ENCODE measurements at places on chromosomes 5 and 9.

DNA sequence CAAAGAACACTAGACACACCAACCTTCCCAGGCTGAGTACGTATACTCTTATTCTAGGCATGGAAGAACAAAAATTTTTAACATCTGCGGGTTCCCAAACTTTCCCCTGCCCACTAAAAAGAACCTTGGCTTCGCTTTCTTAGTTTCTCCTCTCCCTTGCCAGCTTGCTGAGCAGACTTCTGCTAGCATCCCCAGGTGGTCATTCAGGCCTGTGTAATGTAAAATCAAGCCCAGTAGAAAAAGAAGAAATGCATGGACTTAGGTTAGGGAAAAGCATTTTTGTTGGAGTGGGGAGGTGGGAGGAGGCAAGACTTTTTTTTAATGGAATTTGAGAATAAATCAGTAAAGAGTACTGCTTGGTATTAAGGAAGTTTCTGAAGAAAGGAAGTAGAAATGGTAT, 331.0 kb upstream of the TLE4 start:
- no peak for DNase-seq

GRCh38 chr9:103474156-103474555, 479.0 kb downstream of the CYLC2 start:
- no peak for DNase-seq

- no peak for DNase-seq
These were observed 228.7 kb downstream of the DCP2 start for GRCh38 chr5:113205323-113205722.

DNA sequence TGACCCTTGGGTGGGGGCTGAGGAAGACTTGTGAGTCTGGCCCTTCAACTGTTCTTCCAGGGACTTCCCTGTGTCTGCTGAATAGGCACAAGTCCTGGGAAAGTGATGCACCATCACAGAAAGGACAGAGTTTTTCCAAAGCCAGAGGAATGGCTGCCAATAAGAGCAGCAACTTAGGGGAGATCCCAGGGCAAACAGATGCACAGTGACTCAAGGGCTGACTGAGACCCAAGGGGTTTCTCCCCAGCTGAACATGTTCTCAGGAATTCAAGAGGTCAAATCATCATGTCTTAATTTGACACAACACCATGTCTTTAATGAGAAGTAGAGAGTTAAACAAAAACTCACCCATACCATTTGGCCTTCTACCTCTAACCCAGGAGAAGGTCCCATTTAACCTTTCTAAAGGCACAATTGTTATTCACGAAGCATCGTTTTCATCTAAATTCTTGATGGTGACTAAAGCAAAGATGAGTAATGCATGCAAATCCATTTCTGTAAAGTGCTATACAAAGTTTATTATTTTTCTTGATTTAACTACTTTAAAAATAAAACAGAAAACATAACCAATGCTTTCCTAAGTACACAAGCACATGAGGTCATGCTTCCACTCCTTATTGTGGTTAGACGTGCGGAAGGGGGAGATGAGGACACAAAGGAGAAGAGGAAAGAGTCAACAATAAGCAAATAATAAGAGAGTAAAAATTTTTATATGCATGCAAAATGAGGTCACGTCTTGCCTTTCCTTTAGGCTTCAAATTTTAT, 324.1 kb downstream of the PLK2 start:
- no peak for DNase-seq

DNA sequence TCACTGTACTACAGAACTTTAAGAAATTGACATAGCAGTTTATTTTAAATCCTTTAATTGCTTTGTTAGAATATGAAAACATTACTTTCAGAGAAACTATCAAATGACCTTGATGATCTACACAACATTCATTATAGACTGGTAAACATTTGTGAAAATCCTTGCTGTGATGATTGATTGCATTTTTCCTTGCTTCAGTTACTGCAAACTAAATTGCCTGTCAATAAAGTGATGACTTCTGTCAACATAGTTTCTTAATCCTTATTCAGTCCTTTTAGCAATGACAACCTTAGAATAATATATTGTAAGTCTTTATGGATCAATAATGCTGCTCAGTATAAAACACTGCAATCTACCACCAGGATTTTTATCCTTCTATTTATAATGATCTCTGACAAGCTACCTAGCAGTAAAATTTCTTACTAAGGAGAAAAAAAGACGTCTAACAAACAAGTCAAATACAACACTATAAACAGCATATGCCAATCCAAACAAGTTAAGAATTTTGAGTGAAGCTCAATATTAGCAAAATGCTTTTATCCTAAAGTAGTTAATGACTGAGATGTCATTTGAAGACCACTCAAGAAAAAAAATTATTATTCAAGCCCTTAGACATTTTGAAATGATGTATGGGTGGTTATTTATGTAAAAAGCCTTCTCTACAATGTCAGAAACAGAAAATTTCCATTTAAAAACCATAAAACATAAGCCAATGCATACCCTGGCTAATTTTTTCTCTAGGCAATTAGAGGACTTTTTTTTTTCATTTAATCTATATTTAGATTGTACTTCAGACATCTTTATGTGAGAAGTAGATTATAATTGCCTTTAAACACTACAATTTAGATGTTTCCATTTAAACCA, 105.5 kb downstream of the FBXL17 start:
- no peak for DNase-seq

DNA sequence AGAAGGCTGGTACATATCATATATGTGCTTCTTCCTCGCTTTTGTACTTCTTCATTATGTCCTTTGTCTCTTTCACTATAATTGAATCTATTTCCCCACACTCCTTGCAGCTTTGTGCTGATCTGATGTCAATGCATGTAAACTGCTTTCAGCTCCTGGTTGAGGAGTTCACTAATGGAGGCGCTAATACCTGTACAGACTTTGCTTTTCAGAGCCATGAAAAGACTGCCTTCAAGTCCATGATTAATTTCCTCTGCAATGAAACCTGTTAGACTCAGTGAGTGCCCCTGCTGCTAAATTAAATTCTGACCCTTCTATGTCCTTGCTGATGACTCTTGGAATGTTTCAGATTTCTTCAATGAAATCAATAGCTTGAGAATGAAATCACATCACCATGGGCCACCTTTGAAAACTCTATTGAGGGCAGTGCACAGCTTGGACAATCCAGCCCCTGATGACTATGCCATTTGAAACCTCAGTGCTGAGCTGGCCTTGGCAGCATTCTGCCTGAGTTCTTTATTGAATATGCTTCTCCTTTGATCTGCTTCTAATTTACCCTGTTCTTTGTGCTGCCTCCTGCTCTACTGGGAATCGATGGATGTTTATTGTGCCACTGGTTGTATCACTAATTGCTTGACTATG, 358.2 kb upstream of the DMAC1 start:
- no peak for DNase-seq

DNA sequence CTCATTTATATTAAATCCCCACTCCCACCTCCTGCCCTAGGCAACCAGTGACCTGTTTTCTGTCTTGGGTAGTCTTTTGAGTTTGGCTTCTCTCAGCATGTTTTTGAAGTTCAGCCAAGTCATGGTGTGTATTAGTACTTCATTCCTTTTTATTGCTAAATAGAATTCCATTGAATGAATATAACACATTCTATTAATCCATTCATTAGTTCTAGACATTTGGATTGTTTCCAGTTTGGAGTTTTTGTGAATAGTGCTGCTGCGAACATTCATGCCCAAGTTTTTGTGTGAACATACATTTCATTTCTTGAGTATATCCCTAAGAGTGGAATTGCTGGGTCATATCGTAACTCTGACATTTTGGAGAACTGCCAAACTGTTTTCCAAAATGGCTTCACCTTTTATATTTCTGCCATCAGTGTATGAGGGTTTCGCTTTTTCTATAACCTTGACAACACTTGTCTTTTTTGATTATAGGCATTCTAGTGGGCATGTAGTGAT, 2.7 kb downstream of the ZNF346 start:
- no peak for DNase-seq

DNA sequence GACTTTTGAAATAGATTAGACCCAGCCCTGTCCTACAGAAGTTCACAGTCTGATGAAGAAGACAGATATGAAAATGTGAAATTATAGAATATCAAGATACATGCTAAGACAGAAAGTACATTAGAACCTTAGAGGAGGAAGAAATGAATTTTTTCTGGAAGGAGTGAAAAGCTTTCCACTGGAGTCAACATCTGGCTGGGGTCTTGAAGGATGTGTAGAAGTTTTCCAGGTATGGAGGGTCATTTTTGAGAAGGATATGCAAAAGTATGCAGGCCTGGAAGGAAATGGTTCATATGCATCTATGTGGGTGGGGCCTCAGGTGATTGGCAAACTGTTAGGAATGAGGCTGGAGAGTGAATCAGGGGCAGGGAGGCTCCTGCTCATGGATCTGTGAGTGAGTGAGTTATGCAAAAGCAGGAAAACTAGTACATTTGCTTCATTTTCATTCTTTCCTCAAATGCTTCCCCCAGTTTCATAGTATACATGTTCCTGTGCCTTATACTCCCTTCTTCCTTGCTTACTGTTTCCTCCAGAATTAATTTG, 142.3 kb downstream of the GRIA1 start:
- DNase-seq, result no peak

- no peak for DNase-seq
These were observed 47.5 kb downstream of the CDK5RAP2 start for GRCh38 chr9:120532475-120532874.

DNA sequence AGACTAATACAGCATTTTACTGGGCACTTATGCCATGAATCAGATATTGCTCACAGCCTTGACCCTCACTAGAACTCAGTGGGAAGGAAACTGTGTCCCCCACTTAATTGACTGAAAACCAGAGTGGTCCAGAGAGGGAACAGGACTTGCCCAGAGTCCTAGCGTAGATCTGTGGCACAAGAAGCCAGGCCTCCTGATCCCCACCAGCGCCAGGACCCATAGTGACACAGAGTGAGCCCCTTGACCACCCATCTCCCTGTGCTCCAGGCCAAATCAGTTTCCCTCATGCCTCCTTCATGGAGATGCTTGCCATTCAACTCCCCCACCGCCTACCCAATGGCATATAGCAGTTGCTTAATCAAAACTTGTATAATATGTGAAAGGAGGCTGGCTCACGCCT, 8.3 kb downstream of the KIF12 start:
- DNase-seq, result no peak

DNA sequence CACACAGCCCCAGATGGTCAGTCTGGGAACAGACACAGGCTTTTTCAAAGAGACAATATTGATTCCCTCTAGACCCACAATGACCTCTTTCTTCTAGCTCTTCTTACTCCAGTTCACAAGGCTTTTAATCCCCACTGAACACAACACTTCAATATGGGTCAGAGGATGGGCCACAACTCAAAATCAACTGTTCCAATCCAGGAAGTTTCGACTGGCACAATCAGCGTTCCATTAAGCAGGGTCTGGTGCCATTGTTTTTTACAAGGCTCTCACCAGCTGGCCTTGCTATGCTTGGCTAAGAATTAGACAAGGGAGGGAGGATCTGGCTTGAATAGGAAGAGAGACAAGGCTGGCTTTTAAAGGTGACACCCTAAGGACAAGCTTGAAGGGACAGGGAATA, 199.4 kb upstream of the SLC24A2 start:
- no peak for DNase-seq

DNA sequence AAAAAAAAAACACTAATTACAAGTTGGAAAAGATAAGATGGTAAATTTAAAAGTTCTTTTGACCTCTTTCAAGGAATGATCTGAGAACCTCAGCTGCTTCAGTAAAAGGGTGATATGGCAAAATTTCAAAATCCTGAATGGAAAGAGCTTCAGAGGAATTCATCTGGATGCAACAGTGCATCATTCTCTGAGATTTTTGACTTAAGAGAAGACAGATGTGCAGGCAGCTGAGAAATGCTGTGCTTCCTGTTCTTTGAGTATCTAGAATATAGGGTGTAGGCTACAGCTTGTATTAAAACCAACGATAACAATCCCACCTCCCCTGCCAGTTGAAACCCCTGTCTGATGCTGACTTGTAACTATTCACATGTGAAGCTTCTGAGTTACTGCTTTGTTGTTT, 6.2 kb downstream of the FRMPD1 start:
- DNase-seq, result no peak

DNA sequence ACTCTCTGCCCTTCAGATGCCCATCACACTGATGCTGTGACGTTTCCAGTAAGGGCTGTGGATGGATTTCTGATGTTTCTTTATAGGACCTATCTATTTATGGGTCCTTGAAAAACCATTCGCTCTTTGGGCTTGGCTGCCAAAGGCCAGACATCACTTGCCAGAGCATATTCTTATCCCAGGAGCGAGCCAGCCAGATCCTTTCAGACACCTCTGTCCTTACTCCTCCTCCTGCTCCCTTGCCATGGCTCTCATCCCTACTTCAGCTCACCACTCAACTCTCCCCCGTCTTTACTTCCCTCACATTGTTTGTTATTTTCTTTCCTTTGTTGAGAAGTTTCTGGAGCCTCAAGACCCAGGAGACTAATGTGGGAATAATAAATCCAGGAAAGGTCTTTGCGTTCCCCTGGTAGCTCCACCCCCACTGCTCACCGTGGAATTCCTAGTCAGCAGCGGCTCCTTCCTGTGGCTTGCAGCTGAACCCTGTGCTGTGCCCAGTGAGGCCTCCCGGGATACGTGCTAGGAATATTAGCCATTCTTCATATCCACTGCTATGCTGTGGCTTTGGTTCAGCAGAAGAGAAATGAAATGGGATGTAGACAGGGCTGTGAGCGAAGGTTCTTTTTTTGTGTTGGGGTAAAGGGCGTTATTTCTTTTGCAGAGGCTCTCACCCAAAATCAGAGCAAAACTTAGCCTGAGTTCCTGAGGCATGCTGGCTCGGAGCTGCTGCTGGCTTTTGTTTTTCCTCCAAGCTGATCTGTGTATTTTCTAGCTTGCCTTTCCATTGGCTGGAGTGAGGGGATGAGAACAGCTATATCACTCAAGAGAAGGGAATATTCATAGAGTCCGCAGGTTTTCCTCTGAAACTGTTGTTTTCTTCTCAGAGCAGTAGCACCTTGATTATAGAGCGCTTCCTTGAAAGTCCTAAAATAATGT, 171.1 kb downstream of the SAXO1 start:
- no peak for DNase-seq

- no peak for DNase-seq
These were observed 305.2 kb downstream of the EFNA5 start for GRCh38 chr5:107365320-107366109.

GRCh38 chr9:131174681-131175239, 49.4 kb downstream of the NUP214 start:
- DNase-seq, result no peak

GRCh38 chr9:123407217-123407851, 51.3 kb downstream of the CRB2 start:
- DNase-seq, result no peak

DNA sequence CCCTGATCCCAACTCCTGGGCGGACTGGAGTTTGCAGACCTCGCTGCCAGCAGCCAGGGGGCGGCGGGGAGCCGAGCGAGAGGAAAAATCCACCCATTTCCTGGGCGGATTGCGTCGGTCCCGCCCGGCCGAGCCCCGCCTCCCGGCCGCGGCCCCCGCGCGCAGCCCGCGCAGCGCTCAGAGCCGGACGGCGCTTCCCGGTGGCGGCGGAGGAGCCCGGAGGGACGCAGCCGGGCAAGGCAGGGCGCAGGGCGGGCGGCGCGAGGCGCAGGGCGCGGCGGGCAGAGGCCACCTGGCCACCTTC, at the start of gene OLFM1:
TSS of gene OLFM1 (plus strand) at position 180 of the 304 bp plus-strand sequence. CDS start 322 bp downstream, outside the sequence.
- peak; percentile 17 for DNase-seq

DNA sequence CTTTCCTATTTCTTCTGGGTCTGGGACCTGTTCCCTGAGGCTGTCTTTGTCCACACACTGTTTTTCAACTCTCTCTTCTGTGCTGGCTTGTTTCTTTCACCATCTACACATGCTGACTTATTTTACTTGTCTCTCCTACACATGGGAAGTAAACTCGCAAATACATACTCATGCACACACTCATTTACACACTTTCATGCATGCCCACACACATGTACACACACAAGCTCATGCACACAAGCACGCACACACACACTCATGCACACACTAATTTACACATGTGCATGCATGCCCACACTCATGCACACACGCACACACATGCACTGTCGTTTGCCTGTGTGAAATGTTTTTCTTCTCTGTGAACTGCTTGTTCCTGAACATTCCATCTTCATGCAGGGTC, 169.0 kb downstream of the IRX2 start:
- DNase-seq, result no peak

Measured in HT-29 (cell line).